ENCODE measurements at places on chromosomes 7 and 10.
A peak's percentile ranks its signal among the peaks of the same experiment; 100 is the strongest.

- DNase-seq, result no peak
Measured at GRCh38 chr7:139679731-139680594, 97.8 kb downstream of the HIPK2 start.

- DNase-seq, result no peak
Measured at GRCh38 chr10:7136016-7136415, 274.8 kb downstream of the SFMBT2 start.

- no peak for DNase-seq
Measured at GRCh38 chr7:43569424-43569823, 13.5 kb upstream of the STK17A start.

GRCh38 chr7:73740771-73741170 is 2.2 kb upstream of the ABHD11 start:
- DNase-seq, result no peak

- no peak for DNase-seq
Measured at GRCh38 chr10:97724341-97724941, 10.9 kb downstream of the MARVELD1 start.

GRCh38 chr7:6436385-6436685 is 11.4 kb downstream of the DAGLB start:
- peak; percentile 29 for DNase-seq

DNA sequence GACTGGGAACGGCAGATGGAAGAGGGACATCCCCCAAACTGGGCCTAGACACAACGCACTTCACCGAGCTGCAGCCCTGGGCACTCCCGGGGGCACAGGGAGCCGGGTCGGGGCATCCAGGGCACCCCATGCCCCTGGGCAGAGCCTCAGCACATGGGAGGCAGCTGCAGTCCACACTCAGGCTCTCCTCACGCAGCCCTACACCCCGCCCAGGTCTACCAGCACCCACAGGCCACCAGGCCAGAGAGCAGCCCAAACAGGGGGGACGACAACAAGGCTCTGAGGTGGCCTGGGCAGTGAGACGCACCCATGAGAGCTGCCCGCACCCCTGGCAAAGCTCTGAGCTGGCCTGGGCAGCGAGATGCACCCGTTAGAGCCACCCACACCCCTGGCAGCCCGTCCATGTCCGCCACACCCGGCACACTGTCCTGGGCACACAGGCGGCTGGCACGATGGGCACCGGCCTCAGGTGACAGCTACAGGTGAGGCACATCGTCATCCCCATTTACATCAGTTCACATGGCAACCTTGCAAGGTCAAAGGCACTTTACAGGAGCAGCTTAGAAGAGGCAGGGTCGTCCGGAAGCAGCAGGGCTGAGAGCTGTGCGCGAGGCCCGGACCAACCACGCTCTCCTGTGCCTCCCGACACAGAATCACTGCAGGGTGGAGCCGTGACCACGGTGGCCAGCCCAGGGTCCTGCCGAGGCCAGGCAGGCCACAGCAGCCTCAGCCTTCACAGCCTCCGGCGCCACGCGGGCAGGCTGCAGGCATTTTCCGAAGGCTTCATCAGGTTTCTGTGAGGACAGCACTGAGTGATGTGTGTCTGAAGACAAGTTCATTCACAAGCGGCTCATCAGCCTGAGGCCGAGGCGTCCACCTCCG is 228.6 kb downstream of the MAD1L1 start:
- DNase-seq, result peak; percentile 3

GRCh38 chr10:110461088-110461487 is 36.6 kb upstream of the DUSP5 start:
- peak; percentile 76 for DNase-seq

DNA sequence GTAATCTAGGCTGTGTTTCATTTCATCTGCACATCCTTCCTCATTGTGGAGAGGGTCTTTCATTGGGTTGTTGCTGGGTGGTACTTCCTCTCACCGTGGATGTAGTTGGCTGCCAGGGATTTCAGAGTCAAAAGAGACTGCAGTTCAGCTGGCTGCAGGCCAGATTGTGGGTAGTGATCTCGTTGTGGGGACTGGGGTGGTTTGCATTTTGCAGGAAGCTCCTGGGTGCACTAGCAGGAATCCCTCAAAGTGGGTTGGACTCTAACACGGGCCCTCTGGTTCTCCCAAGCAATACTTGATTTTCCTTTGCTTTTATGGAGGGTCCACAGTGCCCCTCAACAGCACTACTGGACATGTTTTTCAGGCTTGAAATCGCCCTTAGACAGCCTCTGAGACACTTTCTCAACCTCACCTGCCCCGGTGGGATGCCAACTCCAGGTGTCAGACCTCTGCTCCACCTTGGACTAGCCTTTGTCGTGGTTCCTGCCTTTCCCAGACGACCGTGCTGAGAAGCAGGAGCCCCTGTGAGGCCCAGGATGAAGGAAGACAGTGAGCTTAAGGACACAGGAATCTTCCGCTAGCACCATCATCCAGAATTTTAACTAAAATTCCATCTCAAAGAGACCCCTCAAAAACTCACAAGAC is 23.9 kb upstream of the ZNF273 start:
- DNase-seq, result no peak

- DNase-seq, result no peak
Measured at GRCh38 chr7:129017264-129017663, 37.6 kb downstream of the TNPO3 start.
